Right lobe of liver (tissue), 6 donors: ENCODE measurements at places on chromosomes 3 and 15. TPM values are rescaled to one million over a fixed set of nuclear protein-coding genes. Genes with fewer than 3 reads are reported as not detected.
A peak's percentile ranks its signal among the peaks of the same experiment; 100 is the strongest.

DNA sequence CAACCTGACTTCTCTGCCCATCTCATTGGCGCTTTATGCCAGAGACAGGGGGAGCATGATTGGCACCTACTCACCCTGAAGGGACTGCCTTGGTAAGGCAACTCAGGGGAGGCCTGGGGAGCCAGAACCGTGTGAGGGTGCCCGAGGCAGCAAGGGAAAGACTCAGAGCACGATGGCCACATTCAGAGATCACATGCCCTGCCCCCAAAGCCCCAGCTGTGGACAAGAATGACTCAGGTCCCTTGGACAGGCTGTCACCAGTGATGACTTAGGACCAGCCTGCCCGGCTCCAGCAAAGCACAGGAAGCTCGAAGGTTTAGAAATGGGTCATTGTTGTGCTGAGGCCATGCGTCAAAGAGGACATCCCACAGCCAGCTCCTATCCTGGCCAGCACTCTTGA is 49.1 kb upstream of the LIMD1 start:
- no peak for DNase-seq

- DNase-seq = no peak
Measured at GRCh38 chr3:178159691-178160220, 376.5 kb upstream of the KCNMB2 start.

DNA sequence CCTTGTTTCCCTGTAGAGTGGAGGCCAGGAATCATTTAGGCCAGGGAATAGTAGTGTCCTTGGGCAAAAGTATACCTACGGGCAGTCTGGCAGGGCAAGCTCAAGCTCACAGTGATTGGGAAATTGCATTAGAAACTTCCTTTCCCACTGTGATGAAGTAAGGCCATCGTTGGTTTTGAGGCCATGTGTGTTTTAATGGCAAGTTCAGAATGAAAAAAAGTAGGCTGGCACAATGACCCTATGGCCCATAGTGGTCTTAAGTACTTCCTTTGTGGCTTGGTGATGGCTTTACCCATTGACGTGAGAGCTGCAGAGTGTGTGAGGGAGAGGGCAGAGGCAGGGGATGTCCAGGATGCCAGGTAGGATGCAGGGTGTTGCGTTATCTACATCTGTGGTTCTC is 28.8 kb downstream of the LIMD1 start:
- DNase-seq = no peak

DNA sequence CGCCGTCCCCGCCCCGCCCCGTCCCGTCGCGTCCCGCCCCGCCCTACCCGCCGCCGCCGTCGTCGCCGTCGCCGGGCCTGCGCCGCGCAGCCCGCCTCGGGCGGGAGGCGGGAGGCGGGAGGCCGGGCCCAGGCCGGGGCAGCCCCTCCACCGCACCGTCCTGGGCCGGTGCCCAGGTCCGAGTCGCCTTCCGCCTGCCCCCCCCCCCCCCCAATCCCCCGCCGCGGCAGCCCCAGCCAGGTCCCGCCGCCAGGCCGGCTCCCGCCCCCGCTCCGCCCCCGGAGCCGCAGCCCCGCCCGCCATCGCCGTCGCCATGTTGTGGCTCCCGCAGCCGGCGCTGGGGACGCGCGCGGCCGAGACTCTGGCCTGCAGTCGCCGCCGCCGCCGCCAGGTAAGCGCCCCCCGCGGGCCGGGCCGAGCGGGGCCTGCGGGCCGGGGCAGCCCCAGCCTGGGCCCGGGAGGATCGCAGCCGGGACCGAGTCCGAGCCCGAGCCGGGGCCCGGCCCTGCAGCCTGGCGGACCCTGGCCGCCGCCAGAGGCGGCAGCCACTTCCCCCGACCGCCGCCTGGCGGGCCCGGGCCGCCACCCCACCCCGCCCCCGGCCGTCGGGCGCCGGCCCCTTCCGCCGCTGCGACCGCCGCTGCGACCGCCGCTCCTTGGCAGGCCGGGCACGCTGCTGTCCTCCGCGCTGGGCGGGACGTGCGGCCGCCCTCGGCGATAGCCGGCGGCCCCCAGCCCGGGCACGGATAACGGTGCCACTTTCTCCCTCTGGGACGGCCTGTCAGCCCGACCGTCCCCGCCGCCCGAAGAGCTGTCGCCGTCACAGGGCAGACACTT is at the start of gene ZNF592:
TSS of gene ZNF592 (plus strand) at position 319 of the 837 bp plus-strand sequence. CDS start 34,084 bp downstream, outside the sequence.
- peak; percentile 92 for DNase-seq

DNA sequence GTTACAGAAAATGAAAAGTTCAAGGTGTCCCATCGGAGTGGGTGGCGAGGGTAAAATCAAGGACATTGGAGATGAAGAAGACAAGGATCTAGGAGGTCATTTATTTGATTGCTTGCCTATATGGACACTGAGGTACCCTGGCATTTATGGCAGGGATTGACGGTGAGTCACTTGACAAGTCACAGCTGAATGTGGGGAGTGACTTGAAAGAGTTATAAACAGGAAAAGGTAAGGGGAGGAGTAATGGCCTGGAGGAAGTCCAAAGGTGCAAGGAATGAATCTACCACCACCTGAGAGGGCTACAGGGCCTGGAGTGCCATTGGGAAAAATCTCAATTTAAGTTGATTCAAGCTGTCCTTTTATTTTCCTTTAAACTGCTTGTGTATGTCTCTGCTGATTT is 11.8 kb upstream of the SGO1 start:
- DNase-seq = no peak

- DNase-seq = no peak
Measured at GRCh38 chr3:194103983-194104751, 31.8 kb upstream of the HES1 start.

DNA sequence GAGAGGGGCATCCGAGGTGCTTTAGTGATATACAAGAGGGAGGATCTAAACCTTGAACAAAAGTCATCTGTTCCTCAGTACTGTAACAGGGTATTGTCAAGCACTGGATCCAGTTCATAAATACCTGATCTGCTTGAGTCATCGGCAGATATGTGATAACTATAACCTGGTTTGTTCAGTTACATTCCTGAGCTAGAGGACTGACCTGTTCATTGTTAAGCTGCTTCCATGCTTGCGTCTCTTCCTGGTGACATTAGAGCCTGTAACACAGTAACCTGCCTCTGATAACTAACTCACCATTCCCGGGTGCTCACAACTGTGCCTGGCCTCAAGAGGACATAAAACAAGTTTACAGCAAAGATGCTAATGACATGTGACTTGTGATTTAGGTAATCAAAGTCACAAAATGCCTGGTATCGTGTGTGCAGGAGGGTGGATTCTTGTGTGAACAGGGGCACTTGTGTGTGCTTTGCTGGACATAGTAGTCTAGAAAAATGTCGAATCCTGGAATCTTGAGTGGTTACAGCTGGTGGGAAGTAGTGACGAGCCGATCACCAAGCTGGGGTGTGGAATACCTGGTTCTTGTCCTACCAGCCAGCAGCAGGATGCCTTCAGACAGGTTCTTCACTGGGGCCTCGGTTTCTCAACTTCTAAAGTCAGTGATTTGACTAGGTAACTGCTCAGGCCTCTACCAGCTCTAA is 30.9 kb upstream of the POLR2M start:
- no peak for DNase-seq

DNA sequence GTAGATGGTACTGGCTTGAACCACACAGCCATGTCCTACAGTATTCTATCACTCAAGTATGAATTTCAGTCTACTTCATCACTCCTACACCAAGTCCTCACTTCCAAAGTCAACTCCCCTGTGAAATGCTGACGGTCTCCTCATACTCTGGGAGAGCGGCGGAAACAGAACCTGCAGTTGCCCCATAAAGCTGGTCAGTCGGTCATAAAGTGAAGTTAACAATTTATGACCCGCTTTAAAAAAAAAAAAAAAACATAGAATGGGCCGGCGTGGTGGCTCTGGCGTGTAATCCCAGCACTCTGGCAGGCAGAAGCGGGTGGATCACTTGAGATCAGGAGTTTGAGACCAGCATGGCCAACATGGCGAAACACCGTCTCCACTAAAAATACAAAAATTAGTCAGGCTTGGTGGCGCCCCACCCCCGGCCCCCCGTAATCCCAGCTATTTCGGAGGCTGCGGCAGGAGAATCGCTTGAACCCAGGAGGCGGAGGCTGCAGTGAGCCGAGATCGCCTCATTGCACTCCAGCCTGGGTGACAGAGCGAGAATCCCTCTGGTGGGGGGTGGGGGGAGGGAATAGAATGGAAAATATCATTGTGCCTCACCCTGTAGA is 2.1 kb downstream of the TRANK1 start:
- no peak for DNase-seq

The MFAP1 gene
- 8.4 TPM for total RNA-seq

The GOLGA6D gene
- 0.12 TPM for total RNA-seq

The RBP2 gene
- total RNA-seq = not detected
